Astrocyte (in vitro differentiated cells and primary cell): ENCODE measurements at places on chromosomes 6 and 20. TPM values are rescaled to one million over a fixed set of nuclear protein-coding genes. Genes with fewer than 3 reads are reported as not detected.
A peak's percentile ranks its signal among the peaks of the same experiment; 100 is the strongest.

Gene ANKRD66
- total RNA-seq, result not detected in 2 replicates

Gene MRS2
- total RNA-seq, result 57.3 and 68.9 TPM in 2 replicates

Gene VGLL2
- total RNA-seq, result 1.2 and 1.7 TPM in 2 replicates

Gene FLRT3
- total RNA-seq, result 6.9 and 14.6 TPM in 2 replicates

Gene SCGN
- not detected in 2 replicates for total RNA-seq

DNA sequence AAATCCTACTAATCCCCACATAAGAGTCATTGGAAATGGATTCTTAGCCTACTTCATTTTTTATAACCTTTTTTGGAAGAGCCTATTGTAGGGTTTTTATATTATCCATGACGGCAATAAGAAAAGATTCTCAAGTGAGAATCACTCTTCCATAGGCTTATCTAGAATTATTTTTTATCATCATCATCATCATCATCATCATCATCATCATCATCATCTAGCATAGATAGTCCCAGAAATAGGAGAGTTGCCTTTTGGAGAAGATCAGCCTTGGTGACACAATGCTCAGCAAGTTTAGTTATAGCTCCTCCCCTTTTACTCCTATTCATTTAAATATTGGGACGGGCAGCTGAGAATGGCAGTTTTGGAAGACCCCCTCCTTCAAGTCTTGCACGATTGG, 359.1 kb upstream of the SLC35B3 start:
- no peaks in the 10 kb centered on the region for H3K36me3 ChIP-seq
- H3K27ac ChIP-seq, result no peak overlapping the region
- no peaks in the 10 kb centered on the region for H3K27me3 ChIP-seq

DNA sequence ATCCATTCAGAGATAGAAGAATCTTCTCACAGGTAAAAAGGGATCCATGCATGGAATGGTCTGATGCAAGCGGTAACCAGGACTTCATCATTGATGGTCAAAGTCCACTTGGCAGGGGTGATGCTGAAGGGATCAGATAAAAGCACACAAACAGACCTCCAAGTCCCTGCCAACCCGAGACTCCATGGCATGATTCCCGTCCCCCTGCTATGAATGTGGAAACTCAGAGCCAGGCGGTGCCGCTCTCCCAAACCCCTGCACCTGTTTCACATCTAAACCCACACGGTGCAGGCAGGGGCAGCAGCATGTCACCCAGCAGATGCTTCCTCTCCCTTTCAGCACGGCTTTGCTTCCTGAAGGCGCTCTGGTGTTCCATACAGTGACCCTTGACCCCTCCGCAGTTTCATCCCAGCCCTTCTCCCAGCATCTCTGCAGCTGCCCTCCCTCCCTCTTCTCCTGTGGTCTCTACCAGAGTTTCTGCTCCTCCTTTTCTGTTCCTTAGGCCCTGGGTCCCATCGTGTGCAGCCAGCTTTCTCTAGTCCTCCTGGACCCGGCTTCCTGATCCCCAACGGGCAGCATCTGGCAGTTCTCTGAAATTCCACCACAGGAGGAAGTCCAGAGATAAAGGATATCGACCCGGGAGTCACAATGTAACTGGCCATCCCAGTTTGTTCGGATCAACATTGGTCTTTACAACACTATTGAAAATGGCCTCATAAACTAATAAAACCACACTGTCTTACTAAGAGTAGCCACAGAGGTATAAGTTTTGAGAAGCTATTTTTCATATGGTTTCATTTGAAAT, 235.0 kb downstream of the TTLL2 start:
- H3K36me3 ChIP-seq, result no peaks in the 10 kb centered on the region
- H3K27ac ChIP-seq, result no peak overlapping the region
- DNase-seq, result no peak
- no peaks in the 10 kb centered on the region for H3K27me3 ChIP-seq
- no peaks in the 10 kb centered on the region for H3K4me1 ChIP-seq

GRCh38 chr6:104951677-104952076, 5.2 kb upstream of the LIN28B start:
- peaks cover 63% of the 10 kb centered on the region for H3K27me3 ChIP-seq
- H3K4me1 ChIP-seq, result no peaks in the 10 kb centered on the region
- no peak for DNase-seq
- H3K4me3 ChIP-seq, result no peak overlapping the region
- H3K27ac ChIP-seq, result no peak overlapping the region

GRCh38 chr6:38997128-38997761, 51.3 kb upstream of the GLP1R start:
- DNase-seq, result no peak
- H3K27ac ChIP-seq, result no peak overlapping the region
- no peaks in the 10 kb centered on the region for H3K36me3 ChIP-seq
- peaks cover 2% of the 10 kb centered on the region for H3K27me3 ChIP-seq
- H3K4me3 ChIP-seq, result no peak overlapping the region
- H3K4me1 ChIP-seq, result no peaks in the 10 kb centered on the region

- peaks cover 4% of the 10 kb centered on the region for H3K27me3 ChIP-seq
- no peak overlapping the region for H3K27ac ChIP-seq
- H3K36me3 ChIP-seq, result no peaks in the 10 kb centered on the region
These were observed 30.4 kb downstream of the PSMB1 start for GRCh38 chr6:170522565-170523183.

DNA sequence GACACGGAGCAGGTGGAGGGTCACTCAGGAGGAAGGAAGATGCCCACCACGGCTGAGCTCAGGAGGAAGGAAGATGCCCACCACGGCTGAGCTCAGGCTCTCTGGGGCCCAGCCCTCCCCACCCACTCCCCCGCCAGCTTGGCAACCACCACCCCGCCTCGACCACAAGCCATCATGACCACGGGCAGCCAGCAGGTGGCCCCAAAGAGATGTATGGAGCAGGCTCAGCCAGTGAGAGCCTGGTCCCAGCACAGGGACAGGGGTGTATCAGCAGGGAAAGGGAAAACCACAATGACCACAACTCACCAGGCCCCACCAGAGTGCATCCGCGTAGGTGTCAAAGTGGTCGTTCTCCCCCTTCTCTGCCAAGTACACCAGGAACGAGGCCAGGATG, 30.4 kb downstream of the KCNQ2 start:
- H3K4me3 ChIP-seq, result no peak overlapping the region
- no peaks in the 10 kb centered on the region for H3K36me3 ChIP-seq
- peaks cover under 1% of the 10 kb centered on the region for H3K27me3 ChIP-seq
- H3K27ac ChIP-seq, result no peak overlapping the region

- peak overlapping the region; percentile 46 for H3K4me3 ChIP-seq
- DNase-seq, result no peak
- H3K36me3 ChIP-seq, result no peaks in the 10 kb centered on the region
- H3K27ac ChIP-seq, result no peak overlapping the region
- peaks cover 5% of the 10 kb centered on the region for H3K4me1 ChIP-seq
- peaks cover 27% of the 10 kb centered on the region for H3K27me3 ChIP-seq
These were observed 58.2 kb downstream of the ZNF831 start for GRCh38 chr20:59221707-59222252.

- H3K27ac ChIP-seq, result no peak overlapping the region
- peak; percentile 31 for DNase-seq
- H3K4me3 ChIP-seq, result no peak overlapping the region
- no peaks in the 10 kb centered on the region for H3K27me3 ChIP-seq
- no peaks in the 10 kb centered on the region for H3K4me1 ChIP-seq
- H3K36me3 ChIP-seq, result no peaks in the 10 kb centered on the region
These were observed 114.4 kb upstream of the PRND start for GRCh38 chr20:4607287-4607713.

GRCh38 chr6:157928428-157928827, 53.2 kb upstream of the SYNJ2 start:
- peaks cover 23% of the 10 kb centered on the region for H3K36me3 ChIP-seq
- H3K4me3 ChIP-seq, result no peak overlapping the region
- no peak for DNase-seq
- H3K4me1 ChIP-seq, result no peaks in the 10 kb centered on the region
- H3K27me3 ChIP-seq, result no peaks in the 10 kb centered on the region

GRCh38 chr20:16004108-16004854, 569.0 kb downstream of the KIF16B start:
- no peaks in the 10 kb centered on the region for H3K4me1 ChIP-seq
- no peaks in the 10 kb centered on the region for H3K27me3 ChIP-seq
- no peak overlapping the region for H3K27ac ChIP-seq
- no peak overlapping the region for H3K4me3 ChIP-seq

- H3K4me3 ChIP-seq, result no peak overlapping the region
- no peaks in the 10 kb centered on the region for H3K36me3 ChIP-seq
- no peak for DNase-seq
- H3K4me1 ChIP-seq, result peaks cover 31% of the 10 kb centered on the region
- no peaks in the 10 kb centered on the region for H3K27me3 ChIP-seq
These were observed 556.9 kb downstream of the CD83 start for GRCh38 chr6:14674458-14674857.

- H3K27ac ChIP-seq, result no peak overlapping the region
- no peaks in the 10 kb centered on the region for H3K36me3 ChIP-seq
- H3K27me3 ChIP-seq, result no peaks in the 10 kb centered on the region
- DNase-seq, result no peak
- no peak overlapping the region for H3K4me3 ChIP-seq
These were observed 619.7 kb downstream of the HACE1 start for GRCh38 chr6:104239971-104240370.

GRCh38 chr20:35711588-35712209, 12.5 kb downstream of the ROMO1 start:
- peaks cover 85% of the 10 kb centered on the region for H3K36me3 ChIP-seq
- no peaks in the 10 kb centered on the region for H3K27me3 ChIP-seq
- no peak for DNase-seq
- H3K27ac ChIP-seq, result no peak overlapping the region
- no peaks in the 10 kb centered on the region for H3K4me1 ChIP-seq

DNA sequence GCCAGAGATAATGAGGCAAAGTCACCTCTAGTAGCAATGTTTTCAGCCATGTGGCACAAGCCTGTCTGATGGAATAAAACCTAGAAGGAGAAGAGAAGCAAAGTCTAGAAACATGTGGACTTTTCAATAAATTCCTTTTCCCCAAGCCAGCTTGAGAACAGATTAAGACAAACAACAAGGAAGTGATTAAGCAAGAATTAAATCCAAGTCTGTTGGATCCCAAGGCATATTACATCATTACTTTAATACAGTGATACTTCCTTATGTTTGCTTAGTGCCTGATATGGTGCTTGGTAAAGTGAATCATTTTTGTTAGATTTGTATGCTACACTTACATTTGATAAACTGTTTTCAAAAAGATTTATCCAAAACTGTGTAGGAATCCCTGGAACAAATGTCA, 260.3 kb upstream of the FAM83B start:
- H3K27ac ChIP-seq, result no peak overlapping the region
- DNase-seq, result peak; percentile 56
- no peaks in the 10 kb centered on the region for H3K4me1 ChIP-seq
- no peak overlapping the region for H3K4me3 ChIP-seq
- no peaks in the 10 kb centered on the region for H3K27me3 ChIP-seq
- H3K36me3 ChIP-seq, result no peaks in the 10 kb centered on the region

- H3K27ac ChIP-seq, result no peak overlapping the region
- peaks cover 3% of the 10 kb centered on the region for H3K4me1 ChIP-seq
- H3K36me3 ChIP-seq, result no peaks in the 10 kb centered on the region
- no peaks in the 10 kb centered on the region for H3K27me3 ChIP-seq
These were observed 25.8 kb downstream of the NKAIN2 start for GRCh38 chr6:123829302-123829953.

DNA sequence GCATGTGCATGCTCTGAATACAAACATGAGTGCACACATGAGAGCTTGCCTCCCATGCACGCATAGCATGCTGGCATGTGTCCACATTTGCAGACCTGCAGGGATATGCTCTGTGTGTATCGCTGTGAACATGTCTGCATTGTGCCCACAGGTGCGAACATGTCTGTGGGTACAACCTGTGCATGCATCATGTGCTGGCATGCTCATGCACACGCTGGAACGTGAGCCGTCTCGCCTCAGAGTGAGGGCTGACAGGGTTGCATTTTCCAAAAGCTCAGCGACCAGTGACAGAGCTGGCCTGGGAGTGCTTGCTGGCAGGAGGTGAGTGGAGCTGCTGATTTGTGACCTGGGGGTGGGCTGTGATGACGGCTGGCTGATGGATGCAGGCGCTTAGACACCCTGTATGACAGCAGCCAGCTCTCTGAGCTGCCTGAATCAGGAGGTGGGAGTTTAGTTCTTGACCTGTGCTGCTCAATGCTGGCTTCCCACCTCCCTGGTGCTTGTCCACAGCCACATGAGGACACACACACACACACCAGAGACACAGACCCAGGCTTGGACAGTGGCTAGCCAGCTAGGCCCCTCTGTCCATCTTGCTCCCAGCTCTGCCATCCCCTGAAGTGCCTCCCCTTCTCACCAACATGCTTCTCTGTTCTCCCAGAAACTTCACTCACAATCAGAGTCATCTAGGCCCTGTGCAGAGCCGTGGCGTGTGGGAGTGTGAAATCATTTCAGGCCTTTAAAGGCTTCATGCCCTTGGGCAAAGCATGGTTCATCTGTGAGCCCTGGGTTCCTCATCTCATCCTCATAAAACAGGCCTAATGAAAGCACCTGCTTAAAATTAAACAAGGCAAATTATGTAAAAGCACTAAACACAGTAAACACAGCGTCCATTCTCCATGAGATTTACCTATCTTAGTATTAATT, 51.4 kb downstream of the CD40 start:
- no peak overlapping the region for H3K4me3 ChIP-seq
- H3K27me3 ChIP-seq, result peaks cover 32% of the 10 kb centered on the region
- no peak for DNase-seq
- no peak overlapping the region for H3K27ac ChIP-seq

- no peak overlapping the region for H3K27ac ChIP-seq
- no peaks in the 10 kb centered on the region for H3K4me1 ChIP-seq
- no peaks in the 10 kb centered on the region for H3K36me3 ChIP-seq
- peak; percentile 16 for DNase-seq
These were observed 1.2 kb upstream of the PNPLA1 start for GRCh38 chr6:36268478-36269275.

- H3K4me1 ChIP-seq, result peaks cover 44% of the 10 kb centered on the region
- no peak for DNase-seq
- no peak overlapping the region for H3K4me3 ChIP-seq
These were observed 70.8 kb upstream of the CD93 start for GRCh38 chr20:23156842-23157423.

- peaks cover 14% of the 10 kb centered on the region for H3K27me3 ChIP-seq
- H3K27ac ChIP-seq, result no peak overlapping the region
- H3K4me1 ChIP-seq, result no peaks in the 10 kb centered on the region
- no peaks in the 10 kb centered on the region for H3K36me3 ChIP-seq
- H3K4me3 ChIP-seq, result no peak overlapping the region
These were observed 316.0 kb downstream of the TFAP2C start for GRCh38 chr20:56945057-56945456.

DNA sequence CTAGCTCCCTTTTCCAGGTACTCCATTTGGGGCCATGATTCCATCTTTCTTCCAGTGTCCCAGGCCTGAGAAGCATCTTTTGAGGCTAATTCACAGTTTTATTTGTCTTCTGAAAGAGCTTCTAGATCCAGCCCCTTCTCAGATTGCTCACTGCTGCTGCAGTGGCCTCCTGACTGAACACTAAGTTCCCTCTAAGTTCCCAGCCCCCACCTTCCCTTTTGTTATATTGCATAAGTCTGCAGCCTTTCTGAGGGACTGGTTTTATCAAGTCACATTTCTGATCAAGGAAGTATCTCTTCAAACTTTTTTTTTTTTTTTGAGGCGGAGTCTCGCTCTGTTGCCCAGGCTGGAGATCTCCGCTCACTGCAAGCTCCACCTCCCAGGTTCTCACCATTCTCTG, 10.7 kb downstream of the MAPRE1 start:
- H3K36me3 ChIP-seq, result peaks cover 28% of the 10 kb centered on the region
- no peak for DNase-seq
- H3K27me3 ChIP-seq, result no peaks in the 10 kb centered on the region
- no peak overlapping the region for H3K27ac ChIP-seq
- no peak overlapping the region for H3K4me3 ChIP-seq
